ENCODE measurements at places on chromosomes 3 and 15. TPM values are rescaled to one million over a fixed set of nuclear protein-coding genes. Genes with fewer than 3 reads are reported as not detected.

Gene GRK7
- total RNA-seq, result 0.16 TPM

Gene CDCP1
- 2.9 TPM for total RNA-seq

Gene ALG1L2
- 0.85 TPM for total RNA-seq

DNA sequence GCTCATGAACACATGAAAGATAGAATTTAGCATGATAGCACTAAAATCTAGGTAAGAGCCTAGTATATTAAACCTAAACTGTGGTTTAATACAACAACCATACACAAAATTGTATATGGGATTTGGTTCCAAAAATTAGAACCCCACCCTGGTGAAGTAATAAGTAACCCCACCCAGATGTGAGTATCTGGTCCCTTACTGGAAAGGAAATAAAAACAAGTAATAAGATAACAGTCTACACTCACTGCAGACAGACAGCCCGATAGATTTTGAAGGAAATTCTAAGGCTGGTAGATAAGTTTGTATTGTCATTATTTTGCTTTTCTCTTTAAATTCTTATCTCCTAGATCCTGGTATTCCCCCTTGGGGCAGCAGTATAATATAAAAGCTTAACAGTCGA is 184.9 kb downstream of the ZBTB20 start:
- no peak for DNase-seq

DNA sequence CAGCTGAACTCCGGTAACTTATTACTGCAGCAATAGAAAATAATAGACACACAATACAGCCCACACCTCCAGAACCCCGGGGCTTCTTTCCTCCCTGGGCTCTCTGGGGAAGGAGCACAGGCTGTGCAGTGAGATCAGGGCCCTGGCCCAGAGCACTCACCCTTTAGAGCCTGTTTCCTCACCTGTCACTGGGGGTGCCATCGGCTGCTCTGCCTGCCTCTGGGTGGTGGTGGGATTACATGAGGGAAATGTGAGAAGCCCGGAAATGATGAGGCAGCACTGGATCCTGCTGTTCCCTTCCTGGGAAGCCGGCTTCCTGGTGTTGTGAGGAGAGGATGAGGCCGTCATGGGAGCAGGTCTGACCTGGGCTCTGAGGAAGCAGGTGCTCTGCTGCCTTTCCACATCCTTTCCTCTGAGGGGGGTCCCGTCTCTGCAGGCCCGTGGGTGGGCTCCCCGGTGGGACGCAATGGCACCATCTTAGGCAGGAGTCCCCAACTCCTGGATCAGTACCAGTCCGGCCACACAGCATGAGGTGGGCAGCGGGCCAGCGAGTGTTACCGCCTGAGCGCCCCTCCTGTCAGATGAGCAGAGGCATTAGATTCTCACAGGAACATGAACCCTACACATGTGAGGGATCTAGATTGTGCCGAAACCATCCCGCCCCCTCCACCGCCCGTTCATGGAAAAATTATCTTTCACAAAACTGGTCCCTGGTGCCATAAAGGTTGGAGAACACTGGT is 220.9 kb upstream of the CTDSPL start:
- DNase-seq, result no peak

Gene RHCG
- total RNA-seq, result 0.16 TPM

DNA sequence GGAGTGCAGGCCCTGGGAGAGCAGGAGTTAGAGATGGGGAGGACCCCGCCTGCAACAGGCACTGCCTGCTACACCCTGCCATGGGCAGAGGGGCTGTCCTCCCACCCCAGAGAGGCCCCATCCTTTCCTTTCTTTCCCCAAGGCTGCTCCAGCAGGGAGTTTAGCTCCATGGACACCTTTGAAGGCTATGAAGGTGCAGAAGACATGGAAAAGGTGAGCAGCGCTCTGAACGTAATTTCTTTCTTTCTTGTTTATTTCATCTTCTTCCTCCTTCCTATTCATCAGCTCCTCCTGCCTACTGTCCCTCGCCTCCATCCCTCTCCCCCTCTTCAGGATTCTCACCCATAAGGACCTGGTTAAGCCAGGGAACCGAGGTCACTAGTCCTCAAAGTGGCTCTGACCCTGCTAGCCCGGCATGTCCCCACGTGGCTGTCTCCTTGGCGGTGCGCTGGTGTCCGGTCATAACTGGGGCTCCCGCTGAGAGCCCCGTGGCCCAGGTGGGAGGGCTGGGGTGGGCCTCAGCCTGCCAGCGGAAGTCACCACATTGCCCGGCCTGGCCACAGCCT is 16.0 kb upstream of the ADIPOQ start:
- no peak for DNase-seq

DNA sequence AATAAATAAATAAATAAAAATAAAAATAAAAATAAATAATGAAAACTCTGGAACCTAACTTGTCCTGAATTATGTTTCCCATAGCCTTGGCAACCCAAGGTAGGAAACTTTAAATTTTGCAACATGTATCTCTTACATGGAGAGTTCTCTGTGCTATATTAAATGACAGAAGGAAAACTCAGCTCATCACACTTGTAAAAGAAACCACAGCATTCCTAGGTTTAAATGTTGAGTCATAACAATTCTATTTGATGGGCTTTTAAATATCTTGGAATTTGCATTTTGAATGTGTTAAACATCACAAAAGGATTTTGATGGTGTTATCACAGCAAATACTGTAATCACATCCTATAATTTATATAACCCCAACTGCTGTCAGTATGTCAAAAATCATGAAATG is 144.2 kb downstream of the LRTM1 start:
- no peak for DNase-seq

Gene PTH1R
- 11.5 TPM for total RNA-seq

Gene GXYLT2
- total RNA-seq, result 71.5 TPM

- no peak for DNase-seq
Observed at GRCh38 chr3:122515020-122515468, 305 bp upstream of the KPNA1 start.

Gene C3orf49
- not detected for total RNA-seq

DNA sequence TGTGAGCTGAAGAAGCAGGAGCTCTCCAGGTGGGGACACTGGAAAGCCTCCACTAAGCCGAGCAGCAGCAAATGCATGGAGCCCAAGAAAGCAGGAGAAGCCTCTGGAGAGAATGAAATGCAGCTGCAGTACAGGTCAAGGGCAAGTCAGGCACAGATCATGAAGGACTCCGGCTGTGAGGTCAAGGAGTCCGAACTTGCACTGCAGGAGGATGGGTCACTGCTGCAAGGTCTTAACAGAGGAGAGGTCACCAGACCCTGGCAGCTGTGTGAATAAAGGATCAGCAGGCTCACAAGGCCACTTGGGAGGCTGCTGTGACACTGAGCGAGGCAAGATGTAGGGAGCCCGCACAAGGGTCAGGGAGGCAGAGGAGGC is 24.7 kb upstream of the SLC41A3 start:
- no peak for DNase-seq

- DNase-seq, result no peak
Observed at GRCh38 chr3:19688767-19689166, 245.2 kb downstream of the EFHB start.

DNA sequence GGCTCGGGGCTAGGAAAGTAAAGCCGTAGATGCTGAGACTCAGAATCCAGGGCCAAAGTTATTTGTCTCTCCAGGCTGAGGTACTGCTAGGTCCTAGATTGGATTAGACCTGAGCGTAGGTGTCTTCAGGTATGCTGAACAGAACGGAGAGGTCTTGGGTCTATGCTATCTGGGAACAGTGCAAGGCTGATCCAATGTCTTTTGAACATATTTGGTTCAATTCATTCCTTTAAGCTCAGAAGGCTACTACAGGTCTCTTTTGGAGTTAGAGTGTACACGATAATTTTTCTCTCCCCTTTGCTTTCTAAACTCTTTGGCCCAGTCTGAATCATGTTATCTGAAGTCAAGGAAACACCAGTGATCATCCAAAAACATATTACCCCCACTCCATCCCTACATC is 137.5 kb upstream of the TBL1XR1 start:
- DNase-seq, result no peak

- DNase-seq, result no peak
Observed at GRCh38 chr3:155629556-155629955, 115.3 kb downstream of the PLCH1 start.

DNA sequence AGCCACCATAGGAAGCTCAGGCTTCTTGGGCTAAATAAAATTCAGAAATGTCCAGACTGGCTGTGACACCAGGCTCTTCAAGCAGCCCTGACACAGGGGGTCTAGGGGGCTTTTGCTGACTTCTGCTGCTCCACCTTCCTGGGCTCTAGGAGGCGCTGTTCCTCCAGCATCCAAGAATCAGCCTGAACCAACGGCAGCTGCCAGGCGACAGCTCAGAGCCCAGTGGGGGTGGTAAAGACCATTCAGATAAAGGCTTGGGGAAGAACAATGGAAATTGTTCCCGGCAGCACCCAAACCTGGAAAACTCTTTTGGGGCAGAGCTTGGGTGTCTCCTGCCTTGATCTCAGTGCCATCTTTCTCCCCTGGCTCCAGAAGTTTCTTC is 21.6 kb upstream of the PSTPIP1 start:
- no peak for DNase-seq

DNA sequence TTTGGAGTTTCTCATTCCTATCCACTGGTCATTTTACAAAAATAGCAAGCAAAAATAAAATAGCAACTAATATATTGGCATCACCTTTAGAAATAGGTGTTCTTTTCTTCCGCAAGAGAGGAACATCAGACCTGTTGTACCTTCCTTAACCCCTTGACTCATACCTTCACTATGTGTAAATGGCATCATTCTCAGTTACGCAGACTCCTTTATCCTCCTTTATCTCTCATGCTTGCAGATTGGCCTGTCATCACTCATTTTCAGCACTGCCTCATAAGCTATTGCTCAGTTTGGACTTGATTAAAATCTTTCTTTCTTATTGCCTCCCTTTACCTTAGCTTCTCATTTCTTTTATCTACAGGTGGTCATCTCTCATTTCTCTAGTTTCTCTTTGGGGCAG is 21.4 kb downstream of the ARHGEF26 start:
- DNase-seq, result no peak

DNA sequence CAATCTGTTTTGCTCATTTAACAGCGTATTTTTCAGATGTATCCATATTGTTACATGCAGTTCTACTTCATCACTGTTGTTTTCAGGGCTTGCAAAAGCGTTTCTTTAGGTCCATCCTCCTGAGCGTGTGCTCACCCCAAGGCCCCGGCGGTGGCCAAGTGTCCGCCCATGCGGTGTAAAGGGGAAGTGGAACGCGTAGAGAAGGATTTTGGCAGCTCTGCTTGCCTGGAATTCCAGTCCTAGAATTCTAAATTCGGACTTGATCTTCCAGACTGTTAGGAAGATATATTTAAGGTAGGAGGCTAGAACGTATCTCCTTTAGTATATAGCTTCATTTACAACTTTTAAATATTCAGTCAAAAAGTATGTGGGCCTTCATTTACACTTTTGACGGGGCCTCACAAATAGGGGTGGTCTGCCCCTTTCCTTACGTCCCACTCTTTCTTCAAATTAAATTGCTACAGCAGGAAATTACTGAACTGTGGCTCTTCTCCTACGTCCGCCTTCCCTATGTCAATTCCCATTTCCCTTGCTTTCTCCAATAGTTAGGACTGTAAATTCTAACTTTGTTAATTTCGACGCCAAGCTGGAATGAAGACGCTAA is 609 bp upstream of the TBC1D23 start:
- DNase-seq, result peak; percentile 33

DNA sequence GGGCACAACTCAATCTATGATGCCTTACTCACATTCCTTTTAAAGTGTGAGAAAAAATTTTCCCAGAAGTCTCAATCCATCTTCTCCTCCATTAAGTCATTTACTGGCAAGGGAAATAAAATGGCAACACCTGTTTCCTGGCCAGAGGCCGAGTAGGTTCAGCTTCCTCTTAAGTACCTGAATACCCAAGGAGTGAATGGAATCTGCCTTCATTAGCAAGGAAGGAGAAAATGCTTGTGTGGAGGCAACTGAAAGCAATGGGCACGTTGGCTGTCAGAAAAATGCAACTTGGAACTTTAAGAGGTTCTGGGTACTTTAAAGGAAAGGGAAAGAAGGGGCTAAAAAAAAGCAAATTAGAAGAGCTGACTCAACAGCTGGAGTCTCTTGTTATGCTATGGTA is 423.6 kb upstream of the ARL6 start:
- DNase-seq, result no peak

DNA sequence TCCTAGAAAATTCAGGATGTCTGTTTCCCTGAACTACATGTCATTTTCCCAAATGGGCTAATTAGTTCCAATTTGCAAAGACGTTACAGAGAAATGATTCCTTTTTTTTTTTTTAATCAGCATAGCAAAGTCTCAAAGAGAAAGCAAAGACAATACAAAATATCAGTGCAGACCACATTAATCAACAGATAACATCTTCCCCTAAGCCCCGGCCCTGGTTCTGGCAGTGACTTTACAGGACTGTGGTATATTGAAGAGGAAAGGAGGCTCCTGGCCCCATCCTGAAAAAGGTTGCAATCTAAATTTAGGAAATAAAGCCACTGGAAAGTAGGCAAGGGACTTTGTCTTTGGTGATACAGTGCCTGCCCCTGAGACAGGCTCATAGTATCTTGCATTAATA is 836.5 kb downstream of the NTRK3 start:
- DNase-seq, result no peak

- DNase-seq, result no peak
Observed at GRCh38 chr15:47588958-47589357, 128.3 kb upstream of the SEMA6D start.

- DNase-seq, result no peak
Observed at GRCh38 chr3:189108067-189108466, 63.7 kb upstream of the TPRG1 start.

GRCh38 chr3:128786434-128787020 is 60.5 kb downstream of the RAB7A start:
- no peak for DNase-seq

DNA sequence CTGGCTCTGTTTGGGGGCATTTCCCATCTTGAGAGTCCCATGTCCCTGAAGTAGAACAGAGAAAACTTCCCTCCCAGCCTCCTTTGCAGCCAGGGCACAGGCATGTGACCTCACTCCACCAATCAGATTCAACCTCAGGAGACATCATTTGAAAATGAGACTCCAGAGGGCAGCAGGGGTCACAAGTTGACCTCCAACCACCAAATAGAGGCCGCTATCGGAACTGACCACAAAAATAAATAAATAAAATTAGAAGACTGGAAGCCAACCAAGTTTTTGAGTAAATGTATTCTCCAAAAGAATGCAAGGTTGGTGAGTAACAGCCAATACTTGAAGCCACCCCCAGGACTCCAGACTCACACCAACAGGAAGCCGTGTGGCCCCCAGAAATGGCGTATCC is 106.5 kb downstream of the CHSY1 start:
- DNase-seq, result no peak

Gene IMPG2
- 2.3 TPM for total RNA-seq

- no peak for DNase-seq
Observed at GRCh38 chr15:51672155-51672687, 9.1 kb upstream of the SCG3 start.

Gene RAB6B
- total RNA-seq, result 3.4 TPM

- no peak for DNase-seq
Observed at GRCh38 chr3:113783980-113784379, 37.1 kb downstream of the ATP6V1A start.

- no peak for DNase-seq
Observed at GRCh38 chr3:124299831-124300230, 307.9 kb upstream of the ROPN1 start.

Gene OXSM
- total RNA-seq, result 8.7 TPM

- no peak for DNase-seq
Observed at GRCh38 chr3:28799084-28799483, 450.5 kb upstream of the AZI2 start.

GRCh38 chr3:46908294-46908985 is 30.9 kb downstream of the PTH1R start:
- DNase-seq, result no peak

Gene SLC15A2
- total RNA-seq, result 14.0 TPM

- DNase-seq, result peak; percentile 87
Observed at GRCh38 chr15:90387534-90388461, at the start of gene IQGAP1. Gene IQGAP1, plus strand, starts transcription at chr15:90388242. Its CDS starts 100 bp downstream, at chr15:90388342.

Gene GPR160
- total RNA-seq, result 25.9 TPM

GRCh38 chr15:89090791-89091626 is 2.8 kb downstream of the ABHD2 start:
- no peak for DNase-seq

- no peak for DNase-seq
Observed at GRCh38 chr3:45057557-45057956, 31.5 kb downstream of the CLEC3B start.

Data from urinary bladder (tissue), 4 donors.